Stimulated activated CD4-positive, alpha-beta T cell treated with anti-CD3 and anti-CD28 coated beads, TNF-alpha, amount 100 ng/mL, for 1 hour (primary cell): ENCODE measurements at places on chromosomes 2 and 18.

- DNase-seq = no peak
Measured at GRCh38 chr18:76923485-76924085, 101.2 kb downstream of the ZNF236 start.

- no peak for DNase-seq
Measured at GRCh38 chr2:46135958-46136357, 161.2 kb upstream of the EPAS1 start.

DNA sequence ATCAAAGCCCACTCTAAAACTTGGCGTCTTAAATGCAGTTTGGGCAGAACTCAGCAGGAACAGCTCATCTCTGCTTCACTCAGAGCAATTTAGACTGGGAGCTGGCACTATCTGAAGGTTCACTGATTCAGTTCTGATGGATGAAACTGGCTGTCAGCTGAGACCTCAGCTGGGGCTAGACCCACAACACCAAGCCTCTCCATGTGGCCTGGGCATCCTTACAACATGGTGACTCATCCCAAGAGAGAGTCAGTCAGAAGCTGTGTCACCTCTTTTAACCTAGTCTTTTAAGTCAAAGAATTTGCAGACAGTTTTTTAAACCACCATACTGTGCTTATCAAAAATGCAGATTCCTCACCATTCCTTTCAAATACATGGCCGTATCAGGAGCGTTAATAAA, 62.6 kb upstream of the ZNF397 start:
- DNase-seq = no peak

DNA sequence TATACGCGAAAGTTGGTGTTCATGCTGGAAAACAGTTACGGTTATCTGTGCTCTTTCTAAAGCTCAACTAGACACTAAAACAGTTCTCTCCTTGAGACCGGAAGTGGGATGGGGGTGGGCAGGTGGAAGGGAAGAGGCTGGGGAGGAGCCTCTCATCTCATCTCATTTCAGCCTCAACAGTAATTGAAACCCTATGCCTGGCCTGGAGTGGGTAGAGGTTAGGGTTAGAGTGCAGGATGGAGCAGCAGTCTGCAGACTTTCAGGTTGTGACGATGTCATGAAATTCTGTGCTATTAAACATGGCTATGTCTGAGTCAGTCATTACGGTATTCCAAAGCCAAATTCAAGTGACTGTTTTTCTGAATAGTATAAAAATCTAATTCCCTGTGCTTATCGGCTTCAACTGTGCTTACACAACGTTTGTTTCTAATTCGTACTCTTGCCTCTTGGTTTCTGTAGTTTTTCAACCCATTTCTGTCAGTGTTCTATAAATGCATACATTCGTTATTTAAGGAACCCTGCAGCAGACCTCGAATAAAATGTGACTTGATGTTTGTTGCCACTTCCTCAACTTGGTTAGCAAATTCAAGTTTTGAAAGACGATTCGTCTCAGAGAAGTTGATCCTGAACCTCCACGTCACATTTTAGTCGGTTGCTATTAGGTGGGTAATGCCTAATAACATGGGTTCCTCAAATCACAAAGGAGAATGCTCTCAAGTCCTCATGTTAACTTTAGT, 75.8 kb upstream of the TCF7L1 start:
- no peak for DNase-seq
